ENCODE measurements at places on chromosomes 5 and 9.
A peak's percentile ranks its signal among the peaks of the same experiment; 100 is the strongest.

DNA sequence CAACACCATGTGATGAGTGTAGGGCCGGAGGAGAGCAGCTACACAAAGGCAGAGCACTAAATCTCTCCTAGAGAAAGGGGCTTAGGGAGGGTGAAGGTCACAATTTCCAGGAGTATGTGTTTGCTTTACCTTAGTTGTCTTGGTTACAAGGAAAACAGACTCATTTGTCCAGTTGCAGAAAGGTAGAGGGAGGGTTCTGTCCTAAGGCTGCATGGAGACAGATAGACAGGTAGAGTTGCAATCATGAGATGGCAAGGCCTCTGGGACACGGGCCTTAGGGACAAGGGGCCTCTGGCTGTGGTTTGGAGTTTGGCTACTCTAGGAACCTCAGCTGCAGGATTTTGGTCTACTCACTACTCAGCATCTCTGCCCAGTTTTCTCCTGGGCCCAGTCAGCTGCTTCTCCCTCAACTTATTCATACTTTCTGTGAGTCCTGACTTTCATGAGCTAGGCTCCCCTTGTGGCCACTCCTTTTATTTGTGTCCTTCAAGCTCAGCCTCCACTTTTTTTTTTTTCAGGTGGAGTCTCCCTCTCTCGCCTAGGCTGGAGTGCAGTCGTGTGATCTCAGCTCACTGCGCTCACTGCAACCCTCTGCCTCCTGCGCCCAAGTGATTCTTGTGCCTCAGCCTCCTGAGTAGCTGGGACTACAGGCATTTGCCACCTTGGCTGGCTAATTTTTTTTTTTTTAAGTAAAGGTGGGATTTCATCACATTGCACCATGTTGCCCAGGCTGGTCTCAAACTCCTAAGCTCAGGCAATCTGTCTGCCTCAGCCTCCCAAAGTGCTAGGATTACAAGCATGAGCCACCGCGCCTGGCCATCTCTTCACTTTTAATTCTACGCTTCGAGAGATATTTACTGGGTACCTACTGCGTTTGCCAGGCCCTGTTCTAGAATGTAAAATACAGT is 76.6 kb downstream of the PTPDC1 start:
- no peak for DNase-seq

DNA sequence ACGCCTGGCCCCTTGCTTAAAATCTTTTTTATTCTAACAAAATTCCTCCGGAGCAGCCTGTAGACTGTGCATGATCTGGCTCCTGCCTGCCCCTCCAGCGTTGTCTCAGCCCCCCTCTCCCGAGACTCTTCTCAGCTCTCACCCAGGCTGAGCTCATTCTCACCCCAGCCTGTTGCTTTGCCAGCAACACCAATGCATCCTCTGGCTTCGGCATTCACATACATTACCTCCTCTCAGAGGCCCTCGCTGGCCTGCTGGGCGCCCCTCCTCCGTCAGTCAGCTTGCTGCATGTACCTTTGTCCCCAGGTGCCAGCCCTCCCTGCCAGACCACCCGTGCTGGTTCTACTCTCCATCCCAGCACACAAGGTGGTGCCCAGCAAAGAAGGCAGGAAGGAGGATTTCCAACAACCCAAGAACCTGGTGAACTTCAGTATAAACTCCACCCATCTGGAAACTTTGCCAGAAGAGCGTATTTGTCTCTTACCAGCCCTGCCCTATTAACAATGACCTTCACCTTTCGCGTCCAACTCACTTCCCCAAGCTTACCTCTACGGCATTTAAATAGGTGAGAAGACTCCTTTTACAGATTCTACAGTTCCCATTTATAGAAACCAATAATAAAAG is 35.0 kb downstream of the MYO10 start:
- no peak for DNase-seq

GRCh38 chr5:90014420-90014819 is 395.1 kb downstream of the CETN3 start:
- no peak for DNase-seq

DNA sequence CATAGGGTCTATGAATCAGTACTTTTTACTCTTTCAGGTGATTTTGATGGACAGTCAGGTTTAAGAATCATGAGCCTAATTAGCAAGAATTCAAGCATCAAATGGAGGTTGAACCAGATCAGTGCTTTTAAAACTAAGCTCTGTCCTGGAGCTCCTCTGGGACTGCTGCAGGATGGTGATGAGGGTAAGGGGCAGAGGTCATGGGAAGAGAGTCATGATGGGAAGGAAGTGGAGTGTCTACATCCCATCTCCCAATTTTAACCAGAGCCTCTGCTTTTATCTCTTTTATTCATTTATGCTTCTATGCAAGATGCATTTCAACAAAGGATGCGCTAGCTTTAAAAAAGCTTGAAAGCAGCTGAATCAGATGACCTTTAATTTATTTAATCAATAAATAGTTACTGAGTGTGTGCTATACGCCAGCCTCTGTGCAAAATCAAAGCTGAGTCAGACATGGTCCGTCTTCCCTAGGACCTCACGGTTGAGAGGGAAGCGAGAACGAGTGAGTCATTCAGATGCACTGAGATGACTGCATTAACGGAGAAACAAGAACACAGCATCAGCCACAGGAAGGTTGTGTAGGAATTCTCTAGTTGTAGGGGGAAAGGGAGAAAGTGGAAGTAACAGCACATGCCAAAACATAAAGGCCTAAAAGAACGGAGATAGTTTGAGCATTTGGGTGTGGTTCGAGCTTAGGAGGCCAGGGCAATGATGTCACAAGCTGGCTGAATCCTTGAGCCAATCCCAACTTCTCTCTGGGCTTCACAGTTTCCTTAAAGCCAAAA is 441.6 kb upstream of the BRINP1 start:
- DNase-seq: peak; percentile 83

DNA sequence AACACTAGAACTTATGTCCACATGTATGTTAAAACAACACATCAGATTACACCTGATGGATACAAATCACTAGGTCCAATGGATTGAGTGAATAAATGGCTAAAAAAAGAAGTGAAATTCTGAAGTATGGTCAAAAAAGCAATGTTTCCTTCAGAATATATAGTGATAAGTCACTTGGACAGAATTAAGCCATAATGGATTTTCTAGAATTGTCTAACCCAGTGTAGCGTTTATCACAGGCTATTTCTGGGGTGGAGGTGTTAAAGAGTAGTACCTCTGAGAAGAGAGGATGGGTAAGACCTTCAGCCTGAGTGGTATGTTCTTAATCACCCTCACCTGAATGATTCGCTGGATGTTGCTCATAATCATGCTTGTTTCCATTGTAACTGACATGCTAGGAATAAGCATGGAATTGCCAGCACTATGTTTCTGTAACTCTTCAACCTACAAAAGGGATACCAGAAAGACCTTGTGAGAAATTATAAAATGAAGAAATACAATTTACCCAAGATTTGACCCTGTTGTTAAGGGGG is 33.2 kb downstream of the SLC31A2 start:
- DNase-seq: no peak

GRCh38 chr9:6356441-6356840 is 28.3 kb downstream of the TPD52L3 start:
- DNase-seq: no peak

GRCh38 chr9:133371261-133371711 is 4.6 kb downstream of the SURF4 start:
- DNase-seq: no peak

DNA sequence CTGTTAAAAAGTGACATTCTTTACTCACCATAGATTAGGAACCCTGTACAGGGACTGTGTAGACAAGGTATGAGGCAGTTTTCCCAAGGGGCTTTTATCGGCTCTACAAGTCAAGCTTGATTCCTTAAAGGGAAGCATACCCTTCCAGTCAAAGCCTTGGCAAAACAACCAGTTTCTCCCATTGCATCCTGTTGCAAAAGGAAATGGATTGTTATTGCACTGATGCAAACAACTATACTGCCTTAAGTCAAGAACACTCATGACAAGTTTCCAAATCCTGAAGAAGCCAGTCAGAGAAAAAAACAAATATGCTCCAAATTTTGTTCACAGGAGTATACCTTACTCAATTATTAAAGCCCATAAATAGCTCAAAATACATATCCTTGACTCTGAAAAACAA is 67.5 kb downstream of the RGMB start:
- no peak for DNase-seq

- DNase-seq: no peak
Observed at GRCh38 chr5:88691230-88691582, 191.8 kb downstream of the MEF2C start.

DNA sequence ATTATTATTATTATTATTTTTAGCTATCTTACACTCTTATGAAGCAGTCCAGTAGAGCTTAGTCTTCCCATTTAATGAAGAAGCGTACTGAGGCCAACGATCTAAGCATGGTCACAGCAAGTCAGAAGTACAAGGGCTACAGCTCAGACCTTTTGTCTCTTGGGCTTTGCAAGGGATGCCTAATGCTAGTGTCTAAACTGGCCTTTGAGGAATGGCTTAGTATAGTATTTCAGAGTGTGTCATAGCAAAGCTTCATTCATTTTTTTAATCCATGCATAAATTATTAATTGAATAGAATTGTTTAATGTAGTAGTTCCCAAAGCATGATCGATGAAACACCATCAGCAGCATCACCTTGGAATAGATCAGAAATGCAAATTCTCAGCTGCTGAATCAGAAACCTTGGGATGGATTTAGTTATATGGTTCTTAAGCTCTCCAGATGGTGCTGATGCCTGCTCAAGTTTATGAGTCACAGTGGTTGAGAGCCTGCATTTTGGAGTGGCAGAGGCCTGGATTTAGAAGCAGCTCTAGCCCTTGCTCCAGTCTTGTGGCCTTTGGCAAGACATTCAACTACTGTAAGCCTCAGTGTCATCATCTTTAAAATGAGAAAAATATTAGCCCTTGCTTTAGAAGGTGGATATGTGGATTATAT is 6.1 kb downstream of the IL12B start:
- peak; percentile 96 for DNase-seq

DNA sequence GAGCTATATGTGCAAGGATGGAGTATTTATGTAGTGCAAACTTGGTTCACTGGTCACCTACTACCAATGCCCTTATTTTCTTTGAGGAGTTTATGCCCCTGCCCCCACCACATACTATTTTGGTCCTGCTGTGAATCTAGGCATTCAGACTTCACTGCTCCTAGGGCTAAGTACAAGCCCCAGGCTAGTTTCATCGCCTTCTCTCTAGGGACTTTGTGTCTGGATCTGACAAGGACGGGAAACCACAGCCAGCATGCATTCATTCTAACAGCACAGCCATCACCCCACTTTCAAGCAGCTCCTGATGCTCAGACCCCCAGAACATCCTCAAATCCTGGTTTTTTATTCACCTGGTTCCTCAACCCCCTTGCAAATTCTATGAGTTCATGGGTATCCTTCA is 56.8 kb downstream of the DRD1 start:
- no peak for DNase-seq

DNA sequence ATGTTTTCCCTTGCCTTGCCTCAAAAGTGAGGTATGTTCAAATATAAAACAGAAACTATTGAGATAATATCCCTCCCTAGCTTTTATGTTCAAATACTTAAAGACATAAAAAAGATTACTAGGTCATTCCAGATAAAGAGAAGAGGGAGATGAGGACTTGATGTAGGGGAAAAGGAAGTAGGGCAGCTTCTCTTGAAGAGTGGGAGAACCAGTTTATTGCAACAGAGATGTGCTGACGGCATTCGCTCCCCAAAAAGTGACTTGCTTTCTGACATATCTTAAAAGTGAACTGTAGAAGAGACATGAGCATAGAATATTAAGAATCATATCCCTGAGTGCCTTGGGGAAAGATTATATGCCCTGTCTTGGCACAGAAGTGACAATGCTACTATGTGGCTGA is 330.2 kb upstream of the NREP start:
- no peak for DNase-seq

DNA sequence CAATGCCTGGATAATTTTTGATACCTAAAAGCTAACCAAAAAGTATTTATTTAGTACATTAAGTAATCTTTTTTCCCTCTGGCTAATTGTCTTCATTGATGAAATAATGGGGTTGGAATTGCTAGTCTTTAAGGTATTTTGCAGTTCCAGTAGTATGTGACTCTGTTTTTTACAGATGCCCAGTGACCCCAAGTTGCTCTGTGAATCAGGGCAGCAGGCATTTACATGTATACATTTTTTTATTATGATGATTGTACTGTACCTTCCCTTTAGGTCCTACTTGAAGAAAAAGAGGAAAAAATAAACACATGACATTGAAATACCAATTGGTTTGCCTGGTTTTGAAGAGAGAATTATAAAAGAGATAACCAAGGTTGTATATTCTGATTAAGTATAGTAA is 385.5 kb downstream of the ADGRV1 start:
- no peak for DNase-seq

DNA sequence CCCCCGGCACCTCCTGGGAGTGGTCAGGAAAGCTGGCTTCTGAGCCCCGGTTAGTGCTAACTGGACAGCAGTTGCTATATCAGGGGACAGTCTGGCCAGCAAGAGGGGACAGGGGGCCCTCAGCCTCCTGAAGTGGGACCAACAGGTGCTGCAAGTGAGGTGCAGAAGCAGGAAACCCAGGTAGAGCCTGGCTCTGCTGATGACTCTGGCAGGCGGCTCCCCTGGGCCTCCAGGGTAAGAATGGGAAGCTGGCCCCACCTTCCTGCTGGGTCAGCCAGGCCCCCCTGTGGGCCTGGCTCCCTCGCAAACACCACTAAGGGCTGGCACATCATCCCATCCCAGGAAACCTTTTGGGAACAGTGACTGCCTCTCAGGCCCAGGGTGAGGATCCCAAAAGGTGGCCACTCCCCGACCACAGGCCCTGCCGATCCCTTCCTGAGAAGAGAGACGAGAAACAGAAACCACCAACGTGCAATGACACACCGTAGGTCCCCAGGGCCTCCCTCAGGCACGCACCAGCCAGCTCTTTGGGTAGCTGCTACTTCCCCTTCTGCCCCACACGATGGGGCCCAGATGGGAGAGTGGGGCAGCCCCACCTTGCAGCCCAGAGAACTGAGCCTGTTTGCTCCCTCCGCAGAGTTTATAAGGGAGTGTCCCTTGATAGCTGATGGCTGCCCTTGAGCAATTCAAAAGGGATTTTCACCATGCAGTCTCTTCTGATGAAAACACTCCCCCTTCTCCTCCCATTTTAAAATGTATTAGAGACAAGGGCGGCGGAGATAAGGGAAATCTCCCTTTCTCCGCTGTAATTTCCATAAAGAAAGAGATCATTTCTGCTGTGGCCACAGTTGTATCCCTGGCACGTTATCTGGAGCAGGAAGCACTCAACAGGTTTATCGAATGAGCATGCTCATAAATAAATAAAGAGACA is 76.8 kb downstream of the STK10 start:
- DNase-seq: peak; percentile 81

DNA sequence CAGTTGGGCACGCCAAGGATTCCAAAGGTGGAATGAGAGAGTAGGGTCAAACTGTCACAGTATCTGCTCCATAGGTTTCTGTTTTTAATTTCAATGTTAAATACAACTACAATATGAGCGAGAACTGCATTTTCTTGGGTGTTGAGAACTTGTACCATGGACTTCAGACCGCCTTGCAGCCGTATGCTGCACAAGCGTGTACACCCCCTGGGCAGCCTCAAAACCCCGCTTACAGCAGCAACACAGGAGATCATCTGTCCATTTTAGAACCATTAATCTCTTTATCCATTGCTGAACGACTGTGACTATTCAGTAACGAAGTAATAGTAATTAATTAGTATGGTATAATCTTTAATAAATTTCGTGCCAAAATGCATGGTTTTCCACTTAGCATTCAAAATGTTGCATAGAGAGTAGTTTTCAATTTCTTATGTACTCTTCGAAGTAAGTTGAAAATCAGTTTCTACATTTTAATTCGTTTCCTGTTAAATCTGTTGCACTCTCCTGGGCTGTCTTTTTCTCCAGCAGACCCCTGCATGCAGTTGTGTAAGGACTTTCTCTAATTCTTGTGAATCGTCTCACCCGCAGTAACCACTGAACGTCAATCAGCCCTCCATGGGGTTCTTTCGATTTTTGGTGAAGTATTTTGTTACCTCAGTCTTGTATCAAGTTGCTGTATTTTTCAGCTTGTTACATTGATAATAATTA is 42.0 kb upstream of the GARNL3 start:
- no peak for DNase-seq

Data from AG10803 (cell line).